ENCODE measurements at places on chromosomes 1 and 21.

- DNase-seq = no peak
Measured at GRCh38 chr21:14763695-14764064, 217.6 kb upstream of the SAMSN1 start.

DNA sequence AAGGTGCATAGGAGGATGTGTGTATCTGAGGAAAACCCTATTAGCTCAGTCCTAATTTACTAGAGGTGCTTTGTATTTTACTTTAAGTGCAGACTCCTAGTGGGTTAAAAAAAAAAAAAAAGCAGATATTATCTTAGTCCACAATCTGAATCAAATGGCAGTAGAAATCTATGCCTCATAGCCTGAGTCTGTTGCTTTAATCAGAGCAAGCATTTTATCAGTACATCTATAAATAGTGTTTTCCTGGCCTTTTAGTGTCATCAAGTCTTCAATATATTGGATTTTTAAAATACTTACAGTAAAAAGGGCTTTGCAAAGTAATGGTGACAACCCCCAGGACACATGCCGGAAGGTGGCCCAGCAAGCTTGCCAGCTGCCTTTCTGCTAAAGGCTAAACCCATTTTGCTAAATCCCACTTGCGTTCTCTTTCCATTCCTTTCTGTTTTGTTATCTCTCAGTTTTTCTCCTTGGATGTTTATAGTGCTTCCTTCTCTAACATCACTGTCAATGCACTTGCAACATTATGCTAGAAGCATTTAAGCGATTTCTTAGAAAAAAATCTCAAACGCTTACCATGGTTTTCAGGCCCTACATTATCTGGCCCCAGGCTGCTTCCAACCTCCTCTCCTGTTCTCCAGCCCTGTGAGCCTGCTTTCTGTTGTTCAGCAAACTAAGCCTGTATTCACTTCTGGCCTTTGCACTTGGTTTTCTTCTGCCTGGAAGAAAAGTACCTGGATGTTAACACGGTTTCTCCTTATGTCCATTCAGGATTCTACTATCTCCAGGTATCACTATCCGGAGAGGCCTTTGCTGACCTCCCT lies 206.3 kb downstream of the PDE4B start:
- no peak for DNase-seq

GRCh38 chr1:118184739-118185083 lies 317 bp downstream of the SPAG17 start:
- no peak for DNase-seq

DNA sequence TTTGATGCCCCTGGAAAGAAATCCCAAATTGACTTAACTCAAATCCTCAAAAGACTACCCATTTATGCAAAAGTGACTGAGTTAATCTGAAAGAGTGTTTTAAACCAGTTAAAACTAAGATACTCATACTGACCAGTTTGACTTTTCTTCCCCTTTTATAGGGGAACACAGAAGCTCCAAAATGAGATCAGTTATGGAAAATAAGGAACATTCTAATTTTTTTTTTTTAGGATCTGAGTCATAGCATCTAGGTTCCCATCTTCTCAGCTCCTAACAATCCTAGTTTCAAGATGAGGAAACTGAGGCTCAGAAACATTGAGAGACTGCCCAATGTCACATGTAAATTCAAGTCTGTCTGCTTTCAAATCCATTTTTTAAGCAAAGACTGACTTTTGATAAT lies 231.1 kb upstream of the RUNX1 start:
- no peak for DNase-seq

- DNase-seq = no peak
Measured at GRCh38 chr1:57927003-57927402, 503.1 kb upstream of the DAB1 start.
